Hematopoietic multipotent progenitor cell treated with erythropoietin and hydrocortisone succinate and interleukin-3 and kit ligand, for 6 days (in vitro differentiated cells): ENCODE measurements at places on chromosomes 5 and 9.

- DNase-seq: no peak
Measured at GRCh38 chr5:133995341-133995740, 9.4 kb downstream of the VDAC1 start.

DNA sequence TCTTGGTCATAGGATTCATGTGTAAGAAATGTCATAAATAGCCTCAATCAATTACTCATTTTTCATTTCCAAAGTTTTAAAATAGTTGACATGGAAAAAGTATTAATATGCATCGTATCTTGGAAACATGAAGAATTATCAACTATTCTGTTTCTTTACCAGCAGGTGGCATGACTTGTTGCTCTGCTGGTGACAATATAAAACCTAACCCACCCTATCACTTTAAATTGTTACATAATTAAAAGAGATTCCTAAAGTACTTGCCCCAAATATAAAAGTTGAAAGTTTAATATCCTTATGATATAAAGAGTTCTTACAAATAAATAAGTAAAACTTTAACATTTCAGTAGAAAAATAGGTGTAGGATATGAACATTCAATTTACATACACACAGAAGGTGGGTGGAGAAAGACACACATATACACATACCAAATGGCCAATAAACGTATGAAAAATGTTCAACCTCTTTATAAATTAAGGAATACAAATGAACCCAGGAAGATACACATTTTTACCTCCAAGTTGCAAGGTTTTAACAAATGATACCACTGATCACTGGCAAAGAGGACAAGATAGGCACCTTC, 30.6 kb downstream of the MAP1B start:
- peak; percentile 65 for DNase-seq

DNA sequence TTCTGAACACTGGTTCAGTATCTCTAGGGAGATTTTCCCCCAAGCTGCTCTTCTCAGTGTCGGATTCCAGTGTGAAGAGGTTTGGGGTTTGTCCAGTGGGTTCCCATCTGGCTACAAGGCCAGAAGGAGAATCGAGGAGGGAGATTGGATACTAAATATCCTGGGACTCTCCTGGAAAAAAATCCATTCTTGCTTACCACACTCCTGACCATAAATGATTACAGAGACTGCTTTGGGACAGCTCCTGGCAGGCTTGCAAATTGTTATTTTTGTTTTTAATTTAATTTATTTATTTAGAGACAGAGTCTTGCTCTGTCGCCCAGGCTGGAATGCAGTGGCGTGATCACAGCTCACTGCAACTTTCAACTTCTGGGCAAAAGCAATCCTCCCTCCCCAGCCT, 4.7 kb upstream of the SUSD1 start:
- DNase-seq: no peak

GRCh38 chr5:816176-816575, 31.6 kb upstream of the ZDHHC11B start:
- no peak for DNase-seq

DNA sequence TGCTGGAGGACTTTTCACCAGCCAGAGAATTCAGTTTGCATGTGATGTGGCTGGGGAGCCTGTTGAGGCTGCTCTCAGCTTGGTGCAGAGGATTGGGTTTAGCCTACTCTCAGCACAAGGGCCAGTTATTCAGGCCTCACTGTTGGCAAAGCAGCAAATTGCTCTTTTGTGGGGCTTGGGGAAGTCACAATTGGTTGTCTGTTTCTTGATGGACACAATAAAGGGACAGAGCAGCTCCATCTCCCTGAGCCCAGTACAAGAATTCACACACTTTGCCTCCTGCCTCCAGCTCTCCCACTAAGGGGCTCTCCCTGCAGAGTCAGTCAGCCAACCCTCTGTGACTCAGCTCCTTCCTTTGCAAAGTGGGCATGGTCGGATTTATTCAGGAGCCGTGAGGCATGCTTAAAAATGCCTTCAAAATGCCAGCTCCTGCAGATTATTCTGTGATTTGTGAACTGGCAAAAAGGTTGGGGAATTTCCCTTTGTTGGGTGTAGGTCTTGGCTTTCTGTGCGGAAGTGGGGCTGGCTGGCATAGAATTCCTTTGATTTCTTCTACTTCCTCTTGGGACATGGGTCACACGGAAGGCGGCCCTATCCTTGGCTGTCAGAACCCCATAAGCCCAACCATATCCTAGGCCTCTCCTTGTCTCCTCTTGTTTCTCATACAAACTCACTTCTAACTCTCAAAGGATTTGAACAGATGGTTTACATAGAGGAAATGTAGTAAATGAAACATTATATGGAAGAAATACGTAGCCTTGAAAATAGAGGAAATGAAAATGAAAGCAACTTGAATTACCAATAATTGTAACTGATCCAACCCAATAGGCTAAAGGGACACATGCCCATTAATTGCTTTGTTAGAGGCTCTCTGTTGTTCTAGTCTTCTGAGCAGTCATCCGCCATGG, 118.7 kb upstream of the CD180 start:
- DNase-seq: no peak

GRCh38 chr9:93931905-93932304, 23.2 kb downstream of the BARX1 start:
- no peak for DNase-seq

- no peak for DNase-seq
Measured at GRCh38 chr9:137396634-137397367, 26.2 kb downstream of the EXD3 start.

DNA sequence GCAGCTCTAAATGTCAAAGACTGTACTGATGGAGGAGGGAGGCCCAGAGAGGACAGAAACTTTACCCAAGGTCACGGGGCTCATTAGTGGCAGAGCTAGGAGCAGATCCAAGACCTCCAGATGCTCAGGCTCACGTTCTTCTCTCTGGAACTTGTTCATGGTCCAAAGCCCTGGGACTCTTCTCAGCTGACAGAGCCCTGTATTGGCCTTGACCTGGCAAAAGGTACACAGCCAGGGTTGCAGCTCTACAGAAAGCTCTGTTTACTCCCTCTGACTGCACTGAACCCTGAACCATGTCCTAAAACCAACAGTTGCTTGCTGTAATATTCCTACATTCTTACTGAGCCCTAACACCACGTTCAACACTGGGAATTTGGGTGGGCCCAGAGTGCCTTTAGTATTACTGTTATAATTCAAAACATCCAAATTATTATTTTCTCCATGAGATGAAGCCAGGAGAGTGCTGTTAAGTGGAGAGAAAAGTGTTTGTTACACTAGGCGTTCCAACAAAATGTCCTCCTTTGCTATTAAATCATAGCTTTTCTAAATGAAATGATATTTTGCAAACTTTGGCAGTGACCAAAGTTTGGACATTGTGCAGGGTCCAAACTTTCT, 602.4 kb upstream of the CLINT1 start:
- DNase-seq: no peak

- DNase-seq: no peak
Measured at GRCh38 chr5:121695307-121695706, 156.4 kb upstream of the FTMT start.
